ENCODE measurements at places on chromosomes 5 and 9.

DNA sequence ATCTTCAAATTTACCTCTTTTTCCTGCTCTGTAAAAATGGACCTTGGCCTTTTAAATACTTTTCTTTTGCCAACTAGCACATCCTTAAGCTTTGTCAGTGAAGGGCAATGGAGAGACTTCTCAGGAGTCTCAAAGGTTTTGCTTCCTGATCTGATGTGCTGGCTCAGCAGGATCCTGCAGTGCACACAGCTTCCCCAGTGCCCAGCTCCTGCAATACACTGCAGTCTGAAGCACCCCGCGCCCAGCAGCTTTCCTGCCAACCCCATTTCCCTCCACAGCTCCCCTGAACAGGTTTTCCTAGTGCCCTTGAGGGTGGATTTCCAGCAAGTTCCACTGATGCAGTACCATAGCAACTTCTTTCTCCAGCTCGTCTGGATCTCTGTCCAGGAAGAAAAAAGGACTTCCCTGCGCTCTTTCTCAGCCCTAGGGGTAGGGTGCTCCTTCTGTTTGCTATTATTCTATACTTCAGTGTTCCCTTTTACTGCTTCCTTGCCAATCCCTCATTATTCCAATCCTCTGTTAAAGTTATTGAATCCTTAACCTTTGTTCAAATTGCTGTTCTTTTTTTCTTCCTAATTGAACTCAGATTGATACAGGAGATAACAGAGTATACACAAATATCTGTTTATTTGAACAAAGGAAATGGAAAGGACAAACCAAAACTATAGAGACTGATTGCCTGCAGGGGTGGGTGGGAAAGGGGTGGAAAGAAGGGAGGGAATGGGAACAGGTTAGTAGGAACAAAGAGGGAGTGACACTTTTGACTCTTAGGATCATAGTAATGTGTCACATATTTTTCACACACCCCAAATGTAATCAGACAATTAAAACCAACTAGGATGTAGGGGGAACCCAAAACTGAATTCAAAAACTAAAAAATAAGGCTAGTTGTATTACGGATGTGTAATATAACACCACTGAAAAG is 8.5 kb downstream of the SNAPC3 start:
- peak; percentile 47 for DNase-seq

GRCh38 chr5:135051872-135052271 is 17.8 kb upstream of the PITX1 start:
- no peak for DNase-seq

DNA sequence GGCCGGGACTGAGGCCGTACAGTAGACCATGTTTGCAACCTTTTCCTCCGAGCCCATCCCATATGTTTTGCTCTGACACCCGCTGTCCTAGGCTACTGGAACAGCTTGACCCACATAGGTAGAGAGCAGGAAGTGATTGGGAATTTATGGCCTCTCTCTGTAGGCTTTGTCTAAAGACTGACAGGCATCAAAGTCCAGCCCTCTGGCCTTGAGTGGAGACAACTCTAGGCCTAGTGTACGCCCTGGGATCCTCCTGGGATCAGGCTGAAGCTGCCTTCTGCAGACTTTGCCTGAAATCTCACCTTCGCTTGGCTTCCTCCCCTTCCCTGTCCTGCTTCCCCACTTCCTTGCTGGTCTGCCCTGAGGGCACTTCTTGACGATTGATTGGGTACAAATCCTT is 13.6 kb upstream of the AKNA start:
- DNase-seq, result peak; percentile 39

GRCh38 chr5:32390819-32391591 is 53.5 kb downstream of the ZFR start:
- no peak for DNase-seq

- DNase-seq, result no peak
These were observed 83.0 kb upstream of the IFNK start for GRCh38 chr9:27440888-27441740.

DNA sequence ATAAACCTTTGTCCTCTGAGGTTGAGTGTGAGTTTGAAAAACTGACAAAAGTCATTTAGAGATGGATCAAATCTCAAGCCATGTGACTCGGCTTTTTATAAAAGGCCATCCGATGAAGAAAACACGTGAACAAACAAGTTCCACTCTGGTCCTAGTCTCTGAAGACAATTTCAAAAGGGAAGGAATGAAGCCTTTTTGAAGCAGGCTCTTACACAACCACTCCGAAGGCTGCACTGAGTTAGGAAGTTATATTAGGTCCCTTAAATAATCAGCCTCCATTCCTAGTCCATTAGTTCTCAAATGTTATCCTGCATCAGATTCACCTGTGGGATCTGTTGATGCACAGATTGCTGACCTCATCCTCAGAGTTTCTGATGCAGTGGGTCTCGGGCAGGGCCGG is 166.6 kb upstream of the HMHB1 start:
- DNase-seq, result no peak

GRCh38 chr9:108865037-108865436 is 3.0 kb downstream of the ACTL7A start:
- no peak for DNase-seq
